ENCODE measurements at places on chromosomes 11 and 22. TPM values are rescaled to one million over a fixed set of nuclear protein-coding genes. Genes with fewer than 3 reads are reported as not detected.

GRCh38 chr22:44411226-44412135 is 86.6 kb downstream of the RTL6 start:
- peaks cover 10% of the 10 kb centered on the region for H3K4me1 ChIP-seq
- no peak overlapping the region for H3K4me3 ChIP-seq
- no peak for DNase-seq

DNA sequence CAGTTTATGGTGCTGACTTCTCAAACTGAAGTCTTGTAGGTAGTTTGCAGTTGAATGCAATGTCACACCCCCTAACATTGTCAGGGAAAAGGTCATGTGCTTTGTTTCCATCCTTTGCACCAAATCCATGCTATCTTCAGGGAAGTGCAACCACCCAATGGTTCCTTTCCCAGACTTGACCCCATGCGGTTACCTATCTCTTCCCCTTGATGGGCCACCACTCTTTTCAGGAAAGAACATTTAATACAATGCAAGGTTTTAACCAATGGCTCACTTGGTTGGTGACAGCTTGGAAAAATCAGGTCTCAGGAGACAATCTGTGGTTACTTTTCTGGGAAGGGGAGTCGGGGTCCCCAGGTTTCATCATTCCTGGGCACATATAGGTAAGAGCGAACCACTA is 2.1 kb downstream of the ABTB2 start:
- peak overlapping the region; percentile 78 for H3K4me3 ChIP-seq
- H3K4me1 ChIP-seq: peaks cover 20% of the 10 kb centered on the region
- H3K27ac ChIP-seq: no peak overlapping the region
- DNase-seq: no peak

SLC6A5 gene
- 0.05 TPM for total RNA-seq

OR51B6 gene
- total RNA-seq: not detected

DNA sequence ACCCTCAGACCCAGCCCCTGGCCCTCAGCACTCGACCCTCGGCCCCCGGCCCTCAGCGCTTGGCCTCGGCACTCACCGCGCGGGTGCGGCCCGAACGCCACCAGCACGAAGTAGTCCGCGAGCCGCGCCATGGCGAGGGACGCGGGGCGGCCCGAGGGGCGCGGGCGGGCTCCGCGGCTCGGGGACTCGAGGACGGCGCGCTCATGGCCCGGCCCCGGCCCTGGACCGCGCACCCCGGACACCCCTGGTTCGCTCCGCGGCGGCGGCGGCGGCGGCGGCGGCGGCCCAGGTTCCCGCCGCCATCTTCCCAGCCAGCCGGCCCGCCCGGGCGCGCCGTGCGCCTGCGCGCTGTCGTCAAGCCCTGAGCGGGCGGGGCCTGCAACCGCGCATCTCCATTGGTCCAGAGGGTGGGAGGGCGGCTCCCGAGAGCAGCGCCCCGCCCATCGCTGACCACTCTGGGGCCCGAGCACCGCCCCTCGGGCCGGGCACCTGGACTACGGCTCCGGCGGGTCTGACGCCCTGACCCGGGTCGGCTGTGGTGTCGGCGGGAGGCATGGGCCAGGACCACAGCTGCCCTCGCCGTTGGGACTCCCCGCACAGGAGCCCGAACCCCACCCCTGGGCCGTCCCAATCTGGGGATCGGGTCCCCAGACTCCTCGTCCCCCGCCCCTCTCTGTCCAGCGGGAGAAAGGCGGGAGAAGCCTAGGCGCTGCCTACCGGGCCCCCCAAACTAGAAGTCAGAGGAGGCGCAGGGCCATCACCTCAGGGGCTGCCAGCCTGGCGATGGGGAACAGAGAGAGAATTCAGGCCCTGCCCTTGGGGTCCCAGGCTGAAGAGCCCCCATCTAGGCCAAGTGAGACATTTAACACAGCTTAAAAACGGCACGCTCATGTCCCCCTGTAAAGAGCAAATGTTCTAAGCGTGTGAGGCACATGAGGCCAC is at the start of gene SBF1:
Gene SBF1 (minus strand): TSS at position 326 of the 942 bp plus-strand sequence. CDS start 195 bp downstream, at position 131.
- DNase-seq: peak; percentile 86
- H3K36me3 ChIP-seq: no peaks in the 10 kb centered on the region
- H3K4me1 ChIP-seq: peaks cover 33% of the 10 kb centered on the region
- peaks cover 28% of the 10 kb centered on the region for H3K27me3 ChIP-seq
- H3K4me3 ChIP-seq: peak within 1 kb of the TSS; percentile 91

ATG16L2 gene
- 24.5 TPM for total RNA-seq

- no peaks in the 10 kb centered on the region for H3K4me1 ChIP-seq
- DNase-seq: no peak
- H3K36me3 ChIP-seq: no peaks in the 10 kb centered on the region
- no peaks in the 10 kb centered on the region for H3K27me3 ChIP-seq
- no peak overlapping the region for H3K27ac ChIP-seq
- no peak overlapping the region for H3K4me3 ChIP-seq
Observed at GRCh38 chr11:105975128-105975527, 46.9 kb downstream of the MSANTD4 start.

GRCh38 chr11:36751335-36751781 is 153.3 kb upstream of the RAG2 start:
- no peaks in the 10 kb centered on the region for H3K4me1 ChIP-seq
- H3K36me3 ChIP-seq: no peaks in the 10 kb centered on the region
- H3K27me3 ChIP-seq: peaks cover 11% of the 10 kb centered on the region
- H3K4me3 ChIP-seq: no peak overlapping the region
- H3K27ac ChIP-seq: no peak overlapping the region
- no peak for DNase-seq
